Glutamatergic neuron (in vitro differentiated cells): ENCODE measurements at places on chromosomes 1 and 21.

DNA sequence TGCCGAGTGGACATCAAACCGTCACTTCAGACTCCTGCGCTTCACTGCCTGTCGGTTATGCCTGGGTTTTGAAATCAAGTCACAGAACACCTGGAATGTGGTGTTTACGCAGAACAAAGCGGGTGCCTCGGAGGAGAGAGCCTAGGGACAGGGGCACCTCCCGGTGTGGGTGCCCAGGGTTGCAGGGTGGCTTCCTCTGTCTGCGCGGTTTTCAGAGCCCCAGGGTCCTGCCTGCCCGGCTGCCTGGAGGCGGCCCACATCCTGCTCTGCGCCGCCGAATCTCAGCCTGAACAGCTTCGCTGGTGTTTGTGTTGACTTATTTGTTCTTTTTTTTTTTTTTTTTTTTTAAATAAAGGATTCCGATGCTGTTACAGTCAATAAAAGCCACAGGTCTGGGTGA is 113.5 kb upstream of the COL6A1 start:
- no peak overlapping the region for H3K27ac ChIP-seq
- H3K4me3 ChIP-seq = no peak overlapping the region
- H3K27me3 ChIP-seq = peaks cover 14% of the 10 kb centered on the region
- H3K4me1 ChIP-seq = peaks cover 15% of the 10 kb centered on the region
- no peak for DNase-seq

DNA sequence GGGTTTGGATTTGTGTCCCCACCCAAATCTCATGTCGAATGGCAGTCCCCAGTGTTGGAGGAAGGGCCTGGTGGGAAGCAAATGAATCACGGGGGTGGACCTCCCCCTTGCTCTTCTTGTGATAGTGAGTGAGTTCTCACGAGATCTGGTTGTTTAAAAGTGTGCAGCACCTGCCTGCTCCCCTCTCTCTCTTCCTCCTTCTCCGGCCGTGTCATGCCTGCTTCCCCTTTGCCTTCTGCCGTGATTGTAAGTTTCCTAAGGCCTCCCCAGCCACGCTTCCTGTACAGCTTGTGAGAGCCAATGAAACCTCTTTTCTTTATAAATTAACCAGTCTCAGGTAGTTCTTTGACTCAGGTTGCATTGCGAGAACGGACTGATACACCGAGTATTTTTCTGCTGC is 15.9 kb downstream of the CLDN14 start:
- H3K27me3 ChIP-seq = peaks cover 5% of the 10 kb centered on the region
- H3K4me3 ChIP-seq = no peak overlapping the region
- peaks cover 4% of the 10 kb centered on the region for H3K4me1 ChIP-seq
- H3K36me3 ChIP-seq = no peaks in the 10 kb centered on the region

DNA sequence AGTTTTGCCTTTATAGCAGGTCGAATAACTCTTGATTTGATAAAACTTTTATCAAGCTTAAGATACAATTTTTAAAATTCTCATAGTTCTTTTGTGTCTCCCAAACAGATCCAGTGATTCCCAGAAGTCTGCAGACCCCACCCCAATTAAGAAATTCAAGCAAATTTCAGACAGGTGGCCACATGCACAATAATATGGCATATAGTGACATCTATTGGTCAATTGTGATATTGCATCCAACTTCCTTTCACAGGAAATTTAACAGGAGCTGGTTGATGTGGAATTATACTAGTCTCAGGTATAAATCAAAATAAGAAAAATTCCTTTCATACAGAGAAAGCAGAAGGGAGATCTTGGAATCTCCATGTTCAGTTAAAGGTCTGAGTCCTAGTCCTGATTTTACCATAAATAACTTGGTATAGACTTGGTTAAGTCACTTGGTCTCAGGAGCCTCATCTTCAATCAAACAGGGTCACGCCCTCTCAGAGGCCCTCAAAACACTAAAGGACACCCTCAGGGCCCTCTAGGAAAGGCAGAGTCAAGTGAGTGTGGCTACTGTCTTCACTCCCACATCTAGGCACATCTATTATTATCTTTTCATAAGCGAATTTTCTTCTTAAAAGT is 24.1 kb downstream of the PIGM start:
- no peaks in the 10 kb centered on the region for H3K36me3 ChIP-seq
- no peaks in the 10 kb centered on the region for H3K4me1 ChIP-seq
- no peak for DNase-seq
- no peak overlapping the region for H3K27ac ChIP-seq
- H3K27me3 ChIP-seq = no peaks in the 10 kb centered on the region
- no peak overlapping the region for H3K4me3 ChIP-seq

DNA sequence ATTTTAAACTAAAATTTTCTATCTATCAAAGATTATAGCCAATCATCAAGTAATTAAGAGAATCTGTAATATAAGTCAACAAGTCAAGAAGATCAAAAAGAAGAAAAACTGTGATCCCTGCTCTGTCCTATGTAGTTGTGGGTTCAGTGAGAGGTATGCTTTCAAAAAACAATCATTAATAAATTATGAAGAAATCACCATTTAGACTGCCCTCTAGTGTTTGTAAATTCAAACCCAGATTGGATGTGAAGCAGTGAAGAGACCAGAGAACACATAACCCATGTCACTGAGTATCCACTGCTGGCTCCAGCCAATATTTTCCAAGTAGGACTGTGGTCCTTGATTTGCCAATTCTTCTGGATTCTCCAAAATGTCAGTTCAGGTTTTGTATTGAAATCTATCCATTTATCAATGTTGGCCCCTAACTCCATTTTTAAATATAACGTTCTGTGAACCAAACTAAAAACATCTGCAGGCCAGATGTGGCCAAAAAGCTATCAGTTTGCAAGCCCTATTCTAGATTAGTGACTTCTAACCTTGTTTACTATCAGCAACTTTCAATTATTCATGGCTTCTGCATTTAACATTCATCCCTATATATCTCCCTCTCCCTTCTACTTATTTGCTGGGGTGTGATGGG is 467.5 kb upstream of the CXADR start:
- H3K27me3 ChIP-seq = no peaks in the 10 kb centered on the region
- no peak overlapping the region for H3K27ac ChIP-seq
- H3K4me1 ChIP-seq = no peaks in the 10 kb centered on the region
- no peak for DNase-seq

- no peak overlapping the region for H3K4me3 ChIP-seq
- H3K27ac ChIP-seq = peak overlapping the region; percentile 23
- peaks cover 12% of the 10 kb centered on the region for H3K27me3 ChIP-seq
- H3K36me3 ChIP-seq = no peaks in the 10 kb centered on the region
Observed at GRCh38 chr1:19319196-19319595, 7.1 kb downstream of the SLC66A1 start.

DNA sequence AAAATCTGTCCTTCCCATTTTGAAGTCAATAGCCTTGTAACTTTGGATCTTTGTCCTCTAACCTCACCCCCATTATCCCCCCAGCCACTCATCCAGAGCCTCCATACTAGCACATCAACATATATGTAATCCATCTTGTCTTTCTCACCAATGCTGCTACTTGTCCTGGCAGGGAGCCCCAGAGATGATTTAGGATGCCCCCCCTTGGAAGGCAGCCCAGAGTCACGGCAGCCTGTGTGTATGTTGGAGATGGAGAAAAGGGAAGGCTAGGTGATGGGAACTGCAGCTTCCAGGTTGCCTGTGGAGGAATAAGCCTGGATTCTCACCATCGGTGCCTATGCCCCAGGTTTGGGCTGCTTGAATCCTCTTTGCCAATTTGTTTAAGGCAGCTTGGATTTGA is 51.7 kb upstream of the SCMH1 start:
- peaks cover 28% of the 10 kb centered on the region for H3K4me1 ChIP-seq
- H3K27me3 ChIP-seq = peaks cover 10% of the 10 kb centered on the region
- no peak overlapping the region for H3K4me3 ChIP-seq
- no peak for DNase-seq
- no peak overlapping the region for H3K27ac ChIP-seq

DNA sequence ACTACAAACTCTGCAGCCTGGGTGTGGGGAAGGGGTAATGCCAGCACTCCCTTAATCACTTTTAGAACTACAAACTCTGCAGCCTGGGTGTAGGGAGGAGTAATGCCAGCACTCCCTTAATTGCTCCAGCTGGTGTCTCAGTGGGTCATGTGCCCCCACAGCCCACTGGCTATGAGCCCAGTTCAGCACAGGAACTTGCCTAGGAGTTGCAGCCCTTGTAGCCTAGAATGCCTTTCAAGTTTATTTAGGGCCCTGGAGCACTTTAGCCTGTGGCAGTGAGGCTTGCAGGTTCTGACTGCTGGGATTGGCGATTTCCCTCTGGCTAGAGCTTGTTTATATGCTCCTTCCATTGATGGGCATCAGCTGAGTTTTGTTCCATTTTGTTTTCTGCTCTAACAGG is 17.1 kb downstream of the VN1R5 start:
- peaks cover 5% of the 10 kb centered on the region for H3K36me3 ChIP-seq
- peaks cover 2% of the 10 kb centered on the region for H3K27me3 ChIP-seq
- no peak overlapping the region for H3K4me3 ChIP-seq
- DNase-seq = no peak
- H3K27ac ChIP-seq = no peak overlapping the region

DNA sequence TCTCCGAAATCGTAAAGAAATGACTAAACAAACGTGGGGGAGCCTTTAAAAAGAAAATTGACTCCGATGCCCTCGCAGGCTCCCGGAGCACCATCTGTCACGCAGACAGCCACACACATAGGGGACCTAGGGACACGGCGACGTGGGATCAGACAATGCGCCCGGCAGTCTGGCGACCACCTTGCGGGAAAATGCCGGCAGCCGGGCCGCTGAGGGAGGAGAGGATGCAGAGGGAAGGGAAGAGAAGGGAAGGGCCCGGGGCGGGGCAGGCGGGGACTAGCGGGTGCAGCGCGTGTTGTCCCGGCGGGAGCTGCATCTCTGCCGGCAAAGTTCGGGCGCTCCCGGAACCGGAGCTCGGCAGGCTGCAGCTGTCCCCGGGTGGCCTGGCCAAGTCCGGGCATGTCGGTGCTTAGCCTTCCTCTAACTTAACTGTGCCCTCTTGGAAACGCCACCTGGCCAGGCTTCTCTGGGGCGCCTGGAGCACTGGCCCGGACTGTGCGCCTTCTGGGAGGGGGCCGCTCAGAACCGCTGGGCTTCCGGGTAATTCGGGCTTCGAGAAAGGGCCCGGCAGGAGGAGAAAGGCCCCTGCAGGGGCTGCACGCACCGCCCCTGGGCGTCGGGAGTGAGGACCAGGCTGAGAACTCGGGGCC is 1.8 kb downstream of the NHLH2 start:
- H3K27me3 ChIP-seq = peaks cover 42% of the 10 kb centered on the region
- H3K4me1 ChIP-seq = peaks cover 30% of the 10 kb centered on the region
- peaks cover 24% of the 10 kb centered on the region for H3K36me3 ChIP-seq
- peak; percentile 76 for DNase-seq
- H3K27ac ChIP-seq = peak overlapping the region; percentile 99

- H3K4me1 ChIP-seq = peaks cover 50% of the 10 kb centered on the region
- H3K27ac ChIP-seq = no peak overlapping the region
Observed at GRCh38 chr1:165856021-165856420, 28.6 kb downstream of the UCK2 start.

GRCh38 chr1:17118706-17119075 is 560 bp downstream of the PADI2 start:
- H3K27ac ChIP-seq = no peak overlapping the region
- peaks cover 14% of the 10 kb centered on the region for H3K27me3 ChIP-seq
- no peaks in the 10 kb centered on the region for H3K36me3 ChIP-seq
- H3K4me3 ChIP-seq = peak overlapping the region; percentile 82

- H3K36me3 ChIP-seq = no peaks in the 10 kb centered on the region
- H3K4me3 ChIP-seq = no peak overlapping the region
- no peak overlapping the region for H3K27ac ChIP-seq
- H3K4me1 ChIP-seq = no peaks in the 10 kb centered on the region
Observed at GRCh38 chr1:114861384-114861783, 6.7 kb downstream of the SYCP1 start.

DNA sequence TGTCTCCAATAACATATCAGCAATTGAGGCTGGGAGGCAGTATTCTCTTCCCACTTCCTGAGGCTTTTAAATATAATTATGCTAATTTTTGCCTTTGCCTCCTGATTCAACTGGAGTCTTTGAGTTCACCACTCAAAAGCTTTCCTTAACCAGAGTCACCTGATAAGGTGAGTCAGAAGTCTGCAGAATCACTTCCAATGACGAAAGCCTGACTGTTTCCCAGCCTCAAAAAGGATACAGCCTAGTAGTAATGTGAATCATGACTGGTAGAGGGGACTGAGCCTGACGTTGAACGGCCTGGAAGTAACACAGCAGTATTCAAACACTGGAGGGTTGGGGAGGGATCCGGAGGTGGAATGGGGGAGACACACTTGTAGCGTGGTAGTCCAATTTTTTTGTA is 10.4 kb upstream of the MRPL9 start:
- no peak overlapping the region for H3K27ac ChIP-seq
- no peak for DNase-seq
- H3K36me3 ChIP-seq = peaks cover 8% of the 10 kb centered on the region
- H3K27me3 ChIP-seq = no peaks in the 10 kb centered on the region
- no peak overlapping the region for H3K4me3 ChIP-seq
- H3K4me1 ChIP-seq = no peaks in the 10 kb centered on the region

DNA sequence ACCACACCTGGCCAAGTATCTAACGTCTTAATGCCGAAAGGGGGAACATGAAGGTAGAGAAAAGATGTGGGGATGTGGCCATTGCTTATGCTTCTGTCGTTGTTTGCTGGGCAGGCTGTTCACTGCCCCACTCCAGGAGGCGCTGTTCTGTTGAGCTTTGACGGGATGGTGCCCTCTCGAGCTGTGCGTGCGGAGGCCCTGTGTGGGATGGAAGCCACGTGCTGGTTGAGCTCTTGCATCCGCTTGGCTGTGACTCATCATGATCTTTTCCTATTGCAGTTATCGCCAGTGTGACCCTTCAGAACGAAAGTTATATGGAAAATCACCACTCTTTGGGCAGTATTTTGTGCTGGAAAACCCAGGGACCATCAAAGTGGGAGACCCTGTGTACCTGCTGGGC is 26.3 kb downstream of the MTARC1 start:
- no peak overlapping the region for H3K27ac ChIP-seq
- H3K27me3 ChIP-seq = no peaks in the 10 kb centered on the region
- peaks cover 5% of the 10 kb centered on the region for H3K36me3 ChIP-seq
- H3K4me3 ChIP-seq = no peak overlapping the region
- no peak for DNase-seq

- H3K27me3 ChIP-seq = peaks cover 2% of the 10 kb centered on the region
- H3K27ac ChIP-seq = no peak overlapping the region
- H3K4me1 ChIP-seq = peaks cover 11% of the 10 kb centered on the region
- no peaks in the 10 kb centered on the region for H3K36me3 ChIP-seq
- no peak for DNase-seq
Observed at GRCh38 chr1:84668185-84668584, 22.1 kb downstream of the SSX2IP start.

- H3K36me3 ChIP-seq = no peaks in the 10 kb centered on the region
- H3K4me1 ChIP-seq = peaks cover 1% of the 10 kb centered on the region
- H3K27me3 ChIP-seq = no peaks in the 10 kb centered on the region
- no peak overlapping the region for H3K4me3 ChIP-seq
- H3K27ac ChIP-seq = no peak overlapping the region
Observed at GRCh38 chr1:99482750-99483149, 163.2 kb upstream of the PALMD start.
